Fibroblast of skin of left biceps (primary cell): ENCODE measurements at places on chromosomes 4 and X.
A peak's percentile ranks its signal among the peaks of the same experiment; 100 is the strongest.

- no peak for DNase-seq
Observed at GRCh38 chr4:73066445-73066844, 3.1 kb downstream of the COX18 start.

DNA sequence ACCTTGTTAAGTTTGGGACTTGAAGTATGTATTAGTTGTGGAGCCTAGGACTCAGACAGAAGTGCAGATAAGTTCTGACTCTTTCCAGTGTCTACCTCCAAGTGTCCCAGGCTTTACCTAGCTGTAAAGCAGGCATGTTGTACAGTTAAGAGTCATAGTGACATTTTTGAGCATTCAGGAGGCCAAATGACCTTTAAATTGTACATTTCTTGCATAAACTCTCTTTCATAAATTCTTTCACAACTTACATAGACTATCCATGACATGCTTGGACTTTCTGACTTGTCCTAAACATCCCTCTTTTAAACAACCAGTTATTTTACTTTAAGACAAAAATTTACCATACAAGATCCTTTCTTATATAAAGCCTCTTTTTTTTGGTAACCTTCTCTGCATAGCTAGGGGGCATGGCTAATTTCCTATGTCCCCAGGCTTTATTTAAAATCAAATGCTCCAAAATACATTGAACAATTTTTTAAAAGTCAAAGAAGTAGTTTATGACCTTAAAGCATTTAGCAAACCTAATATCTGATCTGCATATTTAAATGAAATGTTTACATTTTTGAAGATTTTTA, 40.1 kb upstream of the UGT8 start:
- DNase-seq: no peak

DNA sequence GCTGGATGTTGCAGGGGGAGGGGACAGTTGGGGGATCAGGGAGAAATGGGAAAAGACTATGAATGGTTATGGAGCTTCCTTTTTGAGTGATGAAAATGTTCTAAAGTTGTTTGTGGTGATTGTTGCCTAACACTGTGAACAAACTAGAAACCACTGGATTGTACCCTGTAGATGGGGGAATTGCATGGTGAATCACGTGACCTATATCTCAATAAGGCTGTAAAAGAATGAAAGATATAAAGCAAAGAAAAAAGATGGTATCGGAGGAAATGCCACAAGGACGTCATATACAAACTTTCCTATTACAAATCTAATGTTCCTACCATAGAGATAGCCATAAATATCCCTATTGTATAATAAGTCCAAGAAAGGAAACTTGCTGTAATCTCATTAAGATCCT, 20.6 kb upstream of the CT55 start:
- DNase-seq: no peak

DNA sequence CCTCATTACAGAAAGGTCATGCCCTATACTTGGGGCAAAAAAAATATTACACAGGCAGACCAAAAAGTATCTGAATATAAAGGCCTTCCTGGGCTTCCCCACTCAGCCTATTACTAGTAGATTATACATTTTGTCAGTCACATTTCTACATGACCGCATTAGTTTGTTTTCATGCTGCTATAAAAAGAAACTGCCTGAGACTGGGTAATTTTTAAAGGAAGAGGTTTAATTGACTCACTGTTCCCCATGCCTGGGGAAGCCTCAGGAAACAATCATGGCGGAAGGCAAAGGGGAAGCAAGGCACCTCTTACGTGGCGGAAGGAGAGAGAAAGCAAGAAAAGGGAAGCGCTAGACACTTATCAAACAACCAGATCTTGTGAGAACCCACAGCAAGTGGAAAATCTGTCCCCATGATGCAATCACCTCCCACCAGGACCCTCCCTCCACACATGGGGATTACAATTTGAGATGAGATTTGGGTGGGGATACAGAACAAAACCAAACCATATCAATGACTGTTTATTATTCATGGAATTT, 1312.0 kb downstream of the PCDH7 start:
- DNase-seq: no peak

DNA sequence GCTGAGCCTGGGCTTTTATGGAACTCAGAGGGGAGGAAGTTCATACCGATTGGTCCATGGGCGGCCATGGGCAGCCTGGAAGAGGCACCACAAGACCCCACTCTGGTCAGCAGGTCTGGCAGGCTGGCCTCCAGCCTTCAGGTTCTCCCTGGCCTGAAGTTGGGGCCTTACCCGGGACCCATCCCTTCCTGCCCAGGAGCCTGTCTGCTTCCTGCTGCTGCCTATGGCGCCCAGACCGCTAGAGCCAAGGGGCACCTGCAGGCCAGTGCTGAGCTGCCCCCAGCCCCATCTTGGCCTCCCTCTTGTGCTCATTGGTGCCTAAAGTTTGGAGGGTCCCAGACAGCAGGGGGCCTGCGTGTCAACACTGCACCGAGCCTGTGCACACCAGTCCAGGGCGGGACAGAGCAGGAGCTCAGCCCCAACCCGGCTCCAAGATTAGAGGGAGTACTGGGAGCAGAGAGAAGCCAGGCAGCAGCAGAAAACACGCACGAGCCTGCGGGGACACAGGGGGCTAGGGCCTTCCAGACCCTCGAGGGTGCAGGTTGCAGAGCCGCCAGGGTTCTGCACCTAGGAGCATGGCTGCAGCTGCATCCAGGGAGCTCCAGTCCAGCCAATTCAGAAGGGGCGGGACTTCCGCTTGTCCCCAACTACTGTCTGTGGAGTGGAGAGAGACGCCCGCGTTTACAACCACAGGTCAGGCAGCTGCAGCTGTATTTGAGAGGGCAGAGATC, 30.7 kb upstream of the ZNF280C start:
- DNase-seq: no peak

GRCh38 chr4:1008840-1009541, 2.4 kb upstream of the FGFRL1 start:
- no peak for DNase-seq

DNA sequence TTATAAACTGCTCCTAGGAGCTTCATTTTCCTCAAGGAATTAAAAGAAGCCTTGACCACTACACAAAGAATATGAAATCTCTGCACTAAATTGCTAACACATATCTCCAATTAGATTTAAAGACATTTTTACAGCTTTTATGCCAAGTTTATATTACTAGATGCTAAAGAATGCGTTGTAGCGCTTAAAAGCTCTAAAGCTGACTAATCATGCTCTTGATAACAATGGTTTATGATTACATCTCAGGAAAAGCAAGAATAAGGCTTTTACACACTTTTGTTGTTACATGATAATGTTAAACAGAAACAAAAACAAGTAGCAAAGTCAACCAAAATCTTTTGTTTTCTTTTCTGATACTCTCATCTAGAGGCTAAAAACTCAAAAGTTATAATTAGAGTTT, 44.7 kb downstream of the SLC10A7 start:
- peak; percentile 10 for DNase-seq

GRCh38 chrX:45801554-45801953, 600.9 kb upstream of the DIPK2B start:
- DNase-seq: no peak

GRCh38 chrX:34493086-34493485, 164.0 kb downstream of the TMEM47 start:
- no peak for DNase-seq
